Astrocyte of the spinal cord (primary cell): ENCODE measurements at places on chromosomes 1 and 21.

DNA sequence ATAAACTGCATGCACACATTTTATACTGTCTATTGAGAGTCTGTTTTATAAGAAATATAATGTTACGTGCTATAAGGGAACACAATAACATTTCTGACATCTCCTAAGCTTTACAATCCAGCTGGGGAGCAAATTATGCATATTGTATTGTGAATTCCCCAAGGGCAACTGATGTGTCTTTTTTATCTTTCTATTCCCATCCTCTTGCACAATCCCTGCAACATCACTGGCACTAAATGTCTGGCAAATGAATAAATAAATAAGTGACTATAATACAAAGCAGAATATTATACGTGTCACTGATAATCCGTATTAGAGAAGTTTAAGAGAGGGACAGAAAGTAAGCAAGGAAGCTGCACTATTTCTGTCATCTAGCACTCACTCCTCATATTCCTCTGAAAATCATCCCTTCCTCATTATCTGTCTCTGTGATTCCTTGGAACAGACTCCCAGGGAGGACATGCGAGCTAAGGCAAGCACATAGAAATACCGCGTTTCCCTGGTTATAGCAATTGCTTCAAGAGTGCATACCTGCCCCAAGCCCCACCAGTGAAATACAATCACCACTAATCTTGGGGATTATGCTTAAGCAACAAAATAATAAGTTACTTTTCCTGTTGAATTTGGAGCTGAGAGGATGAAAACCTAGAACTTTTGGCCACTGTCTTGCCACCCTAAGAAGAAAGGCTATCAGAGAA lies 205.4 kb downstream of the SMYD3 start:
- no peak for DNase-seq

DNA sequence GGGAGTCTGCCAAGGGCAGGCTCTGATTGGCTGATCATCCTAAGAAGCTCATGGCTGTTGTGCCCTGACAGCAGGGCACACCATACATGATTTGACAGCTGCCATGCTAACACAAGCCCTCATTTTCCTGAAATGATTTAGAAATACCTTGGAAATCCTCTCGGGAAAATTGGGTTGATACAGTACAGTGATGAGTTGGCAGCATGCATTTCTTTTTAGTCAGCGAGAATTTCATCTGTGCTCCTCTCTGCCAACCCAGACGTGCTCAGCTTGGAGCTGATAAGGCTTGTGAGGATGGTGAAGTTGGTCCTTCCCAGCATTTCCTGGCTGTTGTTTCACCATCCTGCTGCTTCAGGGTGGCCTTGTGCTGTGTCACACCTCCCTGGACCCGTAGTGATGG lies 22.6 kb upstream of the KCNQ4 start:
- no peak for DNase-seq

GRCh38 chr1:174680101-174680500 lies 232.3 kb downstream of the GPR52 start:
- no peak for DNase-seq

GRCh38 chr1:46686255-46686654 lies 14.6 kb downstream of the TEX38 start:
- no peak for DNase-seq

DNA sequence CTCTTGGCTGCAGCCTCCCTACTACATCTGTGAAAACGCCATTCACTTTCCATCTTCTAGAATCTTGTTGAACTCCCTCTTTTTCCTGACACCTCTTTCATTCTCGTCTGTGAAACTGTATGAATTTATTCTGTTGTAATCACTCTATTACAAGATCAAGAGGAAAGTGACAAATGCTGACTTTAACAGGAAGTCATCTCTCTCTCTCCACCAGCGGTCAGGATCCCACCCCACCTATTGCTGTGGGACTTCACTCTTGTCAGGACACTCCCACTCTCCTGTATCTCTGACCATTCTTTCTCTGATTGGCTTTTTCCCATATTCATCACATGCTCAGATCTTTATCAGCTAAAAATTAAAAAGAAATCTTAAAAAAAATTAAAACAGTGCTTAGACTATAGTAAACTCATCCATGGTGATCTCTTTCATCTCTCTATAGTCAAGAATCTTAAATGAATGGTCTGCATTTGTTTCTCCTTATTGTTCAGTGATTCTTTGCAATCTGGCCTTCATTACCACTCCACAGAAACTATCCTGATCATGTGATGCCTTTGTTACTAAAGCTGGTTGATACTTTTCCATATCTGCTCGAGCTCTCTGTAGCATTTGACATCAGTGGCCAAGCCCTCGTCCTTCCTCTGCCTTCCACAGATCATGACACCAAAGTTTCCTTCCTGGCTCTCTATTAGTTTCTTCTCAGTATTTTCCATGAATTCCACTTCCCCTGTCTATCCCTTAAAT lies 113.6 kb downstream of the UCHL5 start:
- no peak for DNase-seq

- DNase-seq = peak; percentile 17
These were observed 104.0 kb downstream of the CDC7 start for GRCh38 chr1:91604632-91605031.

- DNase-seq = no peak
These were observed 30.7 kb upstream of the IL20 start for GRCh38 chr1:206834711-206835110.

GRCh38 chr1:25433389-25434186 lies 2.9 kb downstream of the MACO1 start:
- no peak for DNase-seq

- no peak for DNase-seq
These were observed 9.1 kb downstream of the SLC37A1 start for GRCh38 chr21:42522771-42523170.

DNA sequence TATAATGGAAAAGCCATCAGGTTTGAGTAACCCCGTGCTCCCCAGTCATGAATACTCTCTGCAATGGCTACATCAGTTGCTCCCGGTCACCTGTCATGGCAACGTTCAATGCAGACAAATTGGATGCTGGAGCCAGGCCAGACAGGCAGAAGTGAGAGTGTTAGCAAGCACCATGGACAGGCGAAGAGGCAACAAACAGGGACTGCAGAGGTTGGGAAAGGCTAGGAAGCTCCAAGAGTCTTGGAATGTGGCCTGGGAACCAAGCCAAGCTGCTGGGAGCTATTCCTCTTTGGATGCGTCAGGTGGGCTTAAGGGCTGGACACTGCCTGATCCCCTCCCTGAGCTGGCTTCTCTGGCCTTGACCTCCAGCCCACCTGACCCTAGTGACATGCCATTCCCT lies 102.9 kb downstream of the ACTL8 start:
- DNase-seq = no peak

DNA sequence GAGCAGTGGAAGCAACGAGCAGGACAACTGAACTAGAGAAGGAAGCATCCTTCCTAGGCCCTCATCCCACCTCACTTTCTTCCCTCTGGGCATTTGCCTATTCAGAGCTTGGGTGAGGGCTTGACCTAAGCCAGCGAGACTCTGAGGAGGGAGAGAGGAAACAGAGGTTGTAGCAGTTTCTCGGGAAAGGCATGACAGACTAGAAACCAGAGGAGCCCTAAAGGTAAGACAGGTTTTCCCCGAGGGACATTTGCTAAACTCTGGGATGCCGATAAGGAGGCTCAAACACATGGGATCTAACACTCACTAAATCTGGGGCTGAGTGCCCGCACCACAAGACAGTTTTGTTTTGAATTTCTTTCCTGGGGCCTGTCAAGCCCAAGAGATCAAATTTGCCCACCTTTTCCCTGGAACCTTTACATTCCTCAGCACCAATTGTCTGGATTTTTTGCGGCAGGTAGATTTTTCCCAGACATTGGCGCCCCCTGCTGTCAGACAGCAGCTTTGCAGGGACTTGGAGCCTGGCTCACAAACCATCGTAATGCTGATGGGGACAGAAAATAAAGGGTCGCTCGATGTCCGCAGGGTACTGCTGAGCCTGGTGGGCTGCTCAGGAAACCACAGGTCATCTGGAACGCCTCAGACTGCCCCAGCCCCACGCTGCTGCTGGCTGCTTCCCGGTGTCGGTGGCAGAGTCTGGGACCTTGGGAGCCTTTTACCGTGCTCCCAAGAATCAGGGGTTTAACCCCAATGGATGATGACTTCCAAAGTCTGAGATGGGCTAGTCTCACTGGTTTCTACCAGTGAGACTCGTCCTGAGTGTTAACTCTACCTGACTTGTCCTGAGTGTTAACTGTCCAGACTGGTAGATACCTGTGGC lies 23.4 kb upstream of the TSPAN2 start:
- DNase-seq = peak; percentile 18

GRCh38 chr1:66770694-66771093 lies 18.4 kb downstream of the DYNLT5 start:
- DNase-seq = no peak

DNA sequence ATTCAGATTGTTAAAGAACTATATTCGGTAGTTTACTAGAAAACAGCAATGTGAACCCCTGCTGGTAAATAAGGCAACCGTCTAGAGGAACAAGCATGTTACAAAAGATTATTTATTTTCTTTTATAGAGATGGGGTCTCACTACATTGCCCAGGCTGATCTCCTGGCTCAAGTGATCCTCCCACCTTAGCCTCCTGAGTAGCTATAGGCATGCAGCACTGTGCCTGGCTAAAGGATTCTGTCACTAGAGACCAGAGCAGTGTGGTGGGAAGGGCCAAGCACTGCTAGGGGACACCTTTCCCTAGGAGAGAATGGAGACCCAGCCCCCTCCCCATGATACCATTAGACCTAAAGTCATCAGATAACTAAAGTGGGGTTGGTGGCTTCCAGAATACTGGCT lies 28.9 kb downstream of the SLC27A3 start:
- DNase-seq = no peak

- DNase-seq = no peak
These were observed 34.7 kb upstream of the COL6A2 start for GRCh38 chr21:46063227-46063626.

GRCh38 chr1:56063461-56063860 lies 515.9 kb downstream of the PLPP3 start:
- DNase-seq = no peak

- peak; percentile 9 for DNase-seq
These were observed 199.2 kb downstream of the HLX start for GRCh38 chr1:221078260-221078965.

DNA sequence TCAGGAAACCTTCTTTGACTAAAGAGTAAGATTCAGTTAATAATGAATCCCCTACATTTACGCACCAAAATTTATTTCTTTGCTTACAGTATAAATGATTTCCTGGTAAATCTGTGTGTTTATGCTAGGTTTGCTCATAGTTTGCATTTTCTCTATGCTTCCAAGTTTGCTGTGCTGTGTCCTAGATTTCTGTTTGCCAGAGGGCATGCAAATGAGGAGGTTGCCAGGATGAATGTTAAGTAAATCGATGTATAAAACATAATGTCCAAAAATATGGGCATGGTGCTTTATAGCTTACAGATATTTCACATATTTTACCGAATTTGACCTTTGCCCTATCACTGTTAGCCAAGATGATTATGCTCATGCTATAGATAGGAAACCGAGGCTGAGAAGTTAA lies 63.8 kb downstream of the TBX19 start:
- DNase-seq = no peak

DNA sequence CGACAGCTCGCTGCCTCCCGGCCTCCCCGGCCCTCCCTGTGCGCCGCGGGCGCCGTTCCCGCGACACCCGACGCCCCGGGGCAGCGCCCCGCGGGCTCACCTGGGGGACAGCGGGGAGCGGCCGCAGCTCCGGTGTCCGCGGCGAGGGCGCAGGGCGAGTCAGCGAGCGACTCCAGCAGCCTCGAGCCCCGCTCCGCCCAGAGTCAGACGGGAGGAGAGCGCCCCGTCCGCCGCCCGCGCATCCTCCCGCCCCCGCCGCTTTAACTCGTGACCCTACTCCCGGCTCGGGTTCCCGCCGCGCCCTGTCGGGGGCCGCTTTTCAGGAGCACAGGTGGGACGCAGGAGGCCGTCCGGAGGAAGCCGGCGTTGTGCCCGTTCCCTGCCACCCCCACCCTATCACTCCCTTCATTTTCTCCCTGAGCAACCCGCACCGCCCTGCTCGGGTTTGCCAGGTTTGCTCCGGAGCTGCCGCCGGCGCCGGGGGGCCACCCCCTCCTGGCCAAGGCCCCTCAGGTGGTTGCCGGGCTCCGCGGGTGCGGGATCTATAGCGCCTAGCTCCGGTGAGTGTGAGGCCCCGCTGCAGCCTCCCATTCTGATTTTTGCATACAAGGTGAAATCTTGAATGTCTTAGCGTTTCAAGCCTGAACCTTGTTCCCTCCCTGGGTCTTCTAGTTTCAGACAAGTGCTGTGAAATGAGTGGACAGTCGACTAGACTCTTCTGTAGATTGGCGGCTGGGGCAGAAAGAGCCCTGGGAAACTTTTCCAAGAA lies at the start of gene MCOLN3:
TSS of gene MCOLN3 (minus strand) at position 205 of the 769 bp plus-strand sequence. CDS start 3,140 bp downstream, outside the sequence.
- no peak for DNase-seq

- DNase-seq = no peak
These were observed 10.0 kb downstream of the RRP1 start for GRCh38 chr21:43799301-43799840.

DNA sequence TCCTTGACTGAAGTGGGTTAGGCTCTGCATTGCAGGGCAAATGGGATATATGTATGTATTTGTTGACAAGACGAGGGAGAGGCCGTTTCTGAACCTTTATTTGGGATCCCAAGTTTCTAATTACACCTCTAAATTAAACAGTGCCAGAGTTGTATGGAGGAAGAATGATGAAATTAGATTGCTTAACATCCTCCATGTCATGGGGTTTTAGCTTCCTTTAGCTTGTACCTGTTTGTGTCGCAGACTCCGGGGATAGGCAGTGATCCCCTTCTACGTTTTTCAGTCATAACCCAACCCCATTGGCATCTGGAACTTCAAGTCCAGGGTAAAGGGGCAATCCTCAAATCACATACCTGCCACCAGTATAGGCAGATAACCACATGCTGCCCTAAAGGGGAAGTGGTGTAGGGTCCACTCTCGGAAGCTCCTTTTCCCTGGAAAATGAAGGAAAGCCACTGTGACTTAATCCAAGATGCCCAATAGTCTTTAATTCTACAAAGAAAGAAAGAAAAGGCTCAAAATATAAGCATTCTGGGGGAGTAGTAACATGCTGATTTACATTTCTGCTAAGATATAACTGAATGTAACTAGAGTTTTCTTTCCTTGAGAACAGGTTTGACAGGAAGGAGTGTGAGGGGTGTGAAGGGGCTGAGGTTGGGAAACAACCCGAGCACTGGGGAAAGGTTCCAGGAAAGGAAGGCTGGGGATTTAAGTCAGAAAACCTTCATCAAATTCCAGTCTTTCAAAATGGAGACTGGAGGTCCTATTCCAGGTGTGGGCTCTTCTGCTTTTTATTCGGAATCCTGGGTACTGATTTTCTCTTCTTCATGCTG lies 77.6 kb downstream of the RGL1 start:
- no peak for DNase-seq

DNA sequence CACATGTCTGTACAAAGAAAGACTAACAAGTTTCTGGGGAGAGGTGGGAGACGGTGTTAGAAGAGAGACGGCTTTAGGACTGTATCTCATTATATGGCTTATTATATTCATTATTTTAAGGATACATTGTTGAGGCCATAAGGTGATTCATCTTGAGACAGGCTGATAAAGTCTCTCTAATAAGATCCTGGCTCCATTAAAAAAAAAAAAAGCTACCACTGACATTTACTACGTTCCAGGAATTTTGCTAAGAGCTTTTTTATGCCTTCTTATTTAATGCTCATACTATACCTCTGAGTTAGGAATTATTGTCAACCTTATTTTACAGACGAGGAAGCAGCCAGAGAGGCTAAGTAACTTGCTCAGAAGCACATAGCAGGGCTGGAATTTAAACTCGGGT lies 173.7 kb downstream of the GABPA start:
- no peak for DNase-seq

- DNase-seq = peak; percentile 89
These were observed 137.2 kb downstream of the DHRS3 start for GRCh38 chr1:12480748-12481362.
